ENCODE measurements at places on chromosomes 3 and 15. TPM values are rescaled to one million over a fixed set of nuclear protein-coding genes. Genes with fewer than 3 reads are reported as not detected.

GRCh38 chr3:188400494-188401243 is 246.7 kb downstream of the LPP start:
- no peaks in the 10 kb centered on the region for H3K36me3 ChIP-seq
- H3K4me1 ChIP-seq, result peaks cover 55% of the 10 kb centered on the region
- no peak overlapping the region for H3K4me3 ChIP-seq
- H3K27ac ChIP-seq, result no peak overlapping the region
- no peak for DNase-seq

DNA sequence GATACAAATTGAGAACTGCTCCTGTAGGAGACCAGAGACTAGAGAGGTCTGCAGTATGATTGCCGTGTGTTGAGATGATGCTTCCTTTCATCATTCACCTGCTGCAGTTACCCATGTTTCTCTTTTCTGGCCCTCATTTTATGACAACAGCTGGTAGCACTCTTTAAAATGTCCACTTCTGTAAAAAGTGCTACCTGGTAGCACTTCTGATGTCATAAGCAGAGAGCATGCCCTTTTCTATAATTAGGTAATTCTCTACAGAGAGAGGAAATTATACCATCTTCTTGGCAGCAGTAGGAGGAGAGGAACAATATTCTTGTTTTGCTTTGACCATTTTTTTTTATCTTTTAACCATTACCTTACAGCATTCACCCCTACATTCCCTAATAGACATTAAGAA is 123.8 kb downstream of the PPM1L start:
- H3K27ac ChIP-seq, result no peak overlapping the region
- peaks cover 39% of the 10 kb centered on the region for H3K4me1 ChIP-seq
- H3K27me3 ChIP-seq, result no peaks in the 10 kb centered on the region

GRCh38 chr3:192899540-192899982 is 18.1 kb downstream of the MB21D2 start:
- no peaks in the 10 kb centered on the region for H3K36me3 ChIP-seq
- no peak overlapping the region for H3K4me3 ChIP-seq
- no peak overlapping the region for H3K27ac ChIP-seq
- H3K4me1 ChIP-seq, result peaks cover 9% of the 10 kb centered on the region

GRCh38 chr15:89462198-89462912 is 34.0 kb downstream of the RHCG start:
- no peaks in the 10 kb centered on the region for H3K36me3 ChIP-seq
- H3K4me3 ChIP-seq, result no peak overlapping the region
- no peak overlapping the region for H3K27ac ChIP-seq
- no peaks in the 10 kb centered on the region for H3K4me1 ChIP-seq
- peaks cover 73% of the 10 kb centered on the region for H3K27me3 ChIP-seq

GRCh38 chr3:105529456-105529855 is 162.7 kb downstream of the ALCAM start:
- no peaks in the 10 kb centered on the region for H3K27me3 ChIP-seq
- no peak for DNase-seq
- H3K27ac ChIP-seq, result no peak overlapping the region
- no peaks in the 10 kb centered on the region for H3K36me3 ChIP-seq
- H3K4me1 ChIP-seq, result no peaks in the 10 kb centered on the region

DNA sequence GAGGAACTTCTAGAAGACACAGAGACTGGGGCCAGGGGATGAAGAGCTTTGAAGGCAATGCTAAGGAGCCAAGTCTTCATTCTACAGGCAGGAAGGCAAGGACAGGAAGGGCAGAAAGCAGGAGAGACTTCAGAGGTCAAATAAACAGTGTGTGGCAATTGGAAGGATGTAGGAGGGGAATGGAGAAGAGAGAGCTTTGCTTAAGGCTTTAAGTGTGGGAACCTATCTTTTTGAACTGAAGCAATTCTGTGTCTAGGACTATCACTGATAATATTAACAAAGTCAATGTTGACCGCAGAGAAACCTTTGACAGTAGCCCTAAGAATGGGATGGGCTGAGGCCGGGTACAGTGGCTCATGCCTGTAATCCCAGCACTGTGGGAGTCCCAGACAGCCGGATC is 325.0 kb downstream of the FOXP1 start:
- no peak for DNase-seq
- no peaks in the 10 kb centered on the region for H3K27me3 ChIP-seq
- peaks cover 16% of the 10 kb centered on the region for H3K4me1 ChIP-seq
- peak overlapping the region; percentile 36 for H3K27ac ChIP-seq

ALDH1A2 gene
- total RNA-seq, result 14.0 TPM

- H3K4me3 ChIP-seq, result no peak overlapping the region
- no peak for DNase-seq
- peaks cover 73% of the 10 kb centered on the region for H3K27me3 ChIP-seq
- H3K27ac ChIP-seq, result no peak overlapping the region
Observed at GRCh38 chr3:183114384-183115178, 15.3 kb upstream of the MCCC1 start.

DNA sequence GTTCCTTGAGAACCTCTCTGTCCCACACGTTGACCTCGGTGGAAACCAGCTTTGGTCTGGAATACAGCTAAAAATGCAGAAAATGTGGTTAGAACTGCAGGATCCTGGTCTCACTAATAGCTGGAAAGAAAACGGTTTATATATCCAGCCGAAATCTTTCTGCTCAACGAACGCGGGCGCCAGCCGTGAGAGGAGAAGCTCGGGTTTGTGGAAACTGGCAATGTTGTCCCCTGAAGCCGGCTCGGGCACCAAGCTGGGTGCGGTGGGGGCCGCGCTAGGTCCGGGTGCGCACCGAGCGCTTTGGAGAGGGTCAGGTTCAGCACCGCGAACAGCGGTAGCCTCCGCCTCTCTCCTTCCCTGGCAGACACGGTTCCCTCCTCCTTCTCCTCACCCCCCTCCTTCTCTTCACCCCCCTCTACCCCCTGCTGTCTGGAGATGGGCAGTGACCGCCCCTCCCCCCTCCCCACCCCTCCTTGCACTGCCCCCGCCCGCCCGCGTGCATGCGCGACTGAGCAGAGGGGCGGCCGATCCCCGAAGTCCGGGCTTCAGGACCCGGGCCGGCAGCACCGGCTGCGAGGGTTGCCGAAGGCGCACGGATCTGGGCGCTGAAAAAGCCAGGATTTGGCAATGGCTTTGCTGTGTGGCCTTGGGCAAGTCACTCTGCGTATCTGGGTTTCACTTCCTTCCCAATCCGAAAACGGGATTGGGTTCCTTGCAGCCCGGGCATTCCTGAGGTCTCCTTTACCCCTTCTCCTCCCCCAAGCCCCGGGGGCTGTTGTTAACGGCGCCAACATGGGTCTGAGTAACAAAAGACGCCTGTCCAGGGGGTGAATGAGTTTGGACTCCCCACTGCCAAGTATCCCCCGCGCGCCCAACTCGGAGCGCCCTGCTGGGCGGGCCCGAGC is at the start of gene SKOR1:
TSS of gene SKOR1 (plus strand) at position 534 of the 905 bp plus-strand sequence. CDS start at position 628, 94 bp downstream.
- DNase-seq, result no peak
- peak within 1 kb of the TSS; percentile 47 for H3K4me3 ChIP-seq
- peaks cover 100% of the 10 kb centered on the region for H3K27me3 ChIP-seq
- peaks cover 90% of the 10 kb centered on the region for H3K4me1 ChIP-seq
- H3K36me3 ChIP-seq, result no peaks in the 10 kb centered on the region
- no peak within 1 kb of the TSS for H3K27ac ChIP-seq

- H3K27me3 ChIP-seq, result no peaks in the 10 kb centered on the region
- H3K4me3 ChIP-seq, result no peak overlapping the region
- no peaks in the 10 kb centered on the region for H3K36me3 ChIP-seq
- H3K4me1 ChIP-seq, result peaks cover 9% of the 10 kb centered on the region
- DNase-seq, result no peak
Observed at GRCh38 chr3:102078854-102079808, 229.8 kb downstream of the NFKBIZ start.

- H3K4me1 ChIP-seq, result no peaks in the 10 kb centered on the region
- no peaks in the 10 kb centered on the region for H3K36me3 ChIP-seq
- H3K27ac ChIP-seq, result no peak overlapping the region
- H3K4me3 ChIP-seq, result no peak overlapping the region
Observed at GRCh38 chr3:28835751-28836150, 445.1 kb upstream of the RBMS3 start.

GRCh38 chr3:109532257-109533216 is 195.2 kb upstream of the DPPA4 start:
- no peaks in the 10 kb centered on the region for H3K36me3 ChIP-seq
- H3K4me3 ChIP-seq, result no peak overlapping the region
- no peaks in the 10 kb centered on the region for H3K27me3 ChIP-seq
- H3K4me1 ChIP-seq, result no peaks in the 10 kb centered on the region
- DNase-seq, result no peak

TMEM212 gene
- not detected for total RNA-seq

DNA sequence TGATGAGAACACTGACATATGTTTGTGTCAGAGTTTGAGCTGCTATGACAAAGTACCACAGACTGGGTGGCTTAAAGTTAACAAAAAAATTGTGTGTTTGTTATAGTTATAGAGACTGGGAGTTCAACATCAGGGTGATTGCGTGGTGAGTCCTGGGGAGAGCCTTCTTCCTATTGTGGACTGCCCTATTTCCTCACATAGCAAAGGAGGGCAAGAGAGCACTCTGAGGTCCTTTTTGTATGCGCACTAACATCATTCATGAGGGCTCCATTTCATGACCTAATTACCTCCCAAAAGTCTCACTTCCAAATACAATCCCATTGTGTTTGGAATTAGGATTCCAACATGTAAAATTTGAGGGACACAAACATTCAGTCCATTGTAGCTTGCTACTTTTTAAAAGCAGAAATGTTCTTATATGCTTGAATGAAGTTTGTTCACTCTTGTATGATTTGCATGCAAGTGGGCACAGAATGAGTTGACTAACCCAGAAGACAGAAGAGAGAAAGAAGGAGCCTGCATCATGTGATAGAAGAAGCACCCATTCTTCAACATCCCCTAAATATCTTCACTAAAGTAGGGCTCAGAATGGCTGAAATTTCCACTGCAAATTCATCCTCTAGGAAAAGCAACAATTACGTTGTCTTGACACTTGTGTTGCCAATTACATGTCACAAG is 18.9 kb upstream of the ALCAM start:
- H3K27ac ChIP-seq, result no peak overlapping the region
- no peaks in the 10 kb centered on the region for H3K36me3 ChIP-seq
- peaks cover 21% of the 10 kb centered on the region for H3K27me3 ChIP-seq
- DNase-seq, result no peak
- no peak overlapping the region for H3K4me3 ChIP-seq

DNA sequence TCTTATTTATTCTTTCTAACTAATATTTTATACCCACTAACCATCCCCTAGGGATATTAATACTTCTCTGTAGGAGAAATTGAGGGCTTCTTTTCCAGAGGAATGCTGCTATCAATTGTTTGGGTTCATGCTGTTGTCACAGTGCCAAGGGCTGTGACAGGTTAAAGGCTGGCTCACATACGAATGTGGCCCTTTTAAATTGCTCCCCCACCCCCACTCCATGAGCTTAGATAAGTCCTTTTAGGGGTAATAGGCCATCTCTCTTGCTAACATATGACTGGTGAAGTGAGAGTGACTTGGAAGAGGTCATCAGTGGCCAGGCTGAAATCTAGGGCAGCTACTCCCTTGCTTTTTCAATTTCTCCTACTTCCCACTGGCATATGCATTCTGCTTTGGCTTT is 121.9 kb upstream of the DPH6 start:
- peak overlapping the region; percentile 86 for H3K27ac ChIP-seq
- no peak overlapping the region for H3K4me3 ChIP-seq
- DNase-seq, result no peak
- H3K27me3 ChIP-seq, result no peaks in the 10 kb centered on the region

- H3K27ac ChIP-seq, result peak overlapping the region; percentile 87
- H3K4me1 ChIP-seq, result peaks cover 47% of the 10 kb centered on the region
- no peak for DNase-seq
- H3K27me3 ChIP-seq, result no peaks in the 10 kb centered on the region
- H3K36me3 ChIP-seq, result no peaks in the 10 kb centered on the region
Observed at GRCh38 chr3:187964760-187965159, 189.2 kb upstream of the LPP start.

GRCh38 chr3:155553780-155554179 is 191.1 kb downstream of the PLCH1 start:
- H3K27me3 ChIP-seq, result no peaks in the 10 kb centered on the region
- H3K27ac ChIP-seq, result no peak overlapping the region
- no peaks in the 10 kb centered on the region for H3K36me3 ChIP-seq
- H3K4me3 ChIP-seq, result no peak overlapping the region

STAC gene
- total RNA-seq, result 0.30 TPM

DNA sequence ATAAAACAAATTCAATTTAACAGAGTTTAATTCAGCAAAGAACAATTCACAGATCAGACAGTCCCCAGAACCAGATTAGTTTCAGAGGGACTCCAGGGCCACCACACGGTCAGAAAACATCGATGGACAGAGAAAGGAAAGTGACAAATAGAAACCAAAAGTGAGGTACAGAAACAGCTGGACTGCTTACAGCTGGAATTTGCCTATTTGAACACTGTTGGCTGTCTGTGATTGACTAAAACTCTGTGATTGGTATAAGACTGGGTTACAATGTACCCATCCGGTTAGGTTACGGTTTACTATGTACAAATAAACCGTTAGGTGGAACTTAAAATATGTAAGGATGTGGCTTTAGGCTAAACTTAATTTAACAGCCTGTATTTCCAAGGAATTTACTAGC is 30.3 kb downstream of the MOBP start:
- H3K27me3 ChIP-seq, result peaks cover 78% of the 10 kb centered on the region
- no peak for DNase-seq
- H3K4me1 ChIP-seq, result peaks cover 8% of the 10 kb centered on the region

GP5 gene
- not detected for total RNA-seq

DNA sequence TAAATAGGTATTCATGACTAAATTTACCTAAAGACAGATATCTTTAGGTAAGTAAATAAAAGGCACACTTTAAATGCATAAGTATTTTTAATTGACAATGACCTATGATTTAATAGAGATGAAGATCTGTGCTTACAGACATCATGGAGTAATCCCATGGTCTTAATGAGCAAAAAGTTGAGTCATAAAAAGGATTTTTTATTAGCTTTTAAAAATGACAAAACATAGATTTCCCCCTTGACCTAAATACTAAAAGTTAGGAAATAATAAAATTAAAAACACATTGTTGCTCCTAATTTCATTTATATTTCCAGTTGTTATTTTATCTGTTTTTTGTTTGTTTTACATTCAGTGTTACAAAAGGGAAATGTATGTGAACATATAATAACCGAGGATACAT is 1005.7 kb downstream of the ROBO1 start:
- H3K4me1 ChIP-seq, result no peaks in the 10 kb centered on the region
- no peak for DNase-seq
- H3K36me3 ChIP-seq, result no peaks in the 10 kb centered on the region
- H3K27ac ChIP-seq, result no peak overlapping the region
- no peak overlapping the region for H3K4me3 ChIP-seq
- no peaks in the 10 kb centered on the region for H3K27me3 ChIP-seq

ARRDC4 gene
- total RNA-seq, result 11.8 TPM

GRCh38 chr3:150183678-150184425 is 213.2 kb upstream of the PFN2 start:
- peak; percentile 62 for DNase-seq
- H3K27ac ChIP-seq, result peak overlapping the region; percentile 43
- no peaks in the 10 kb centered on the region for H3K27me3 ChIP-seq
- H3K36me3 ChIP-seq, result no peaks in the 10 kb centered on the region
- peak overlapping the region; percentile 60 for H3K4me3 ChIP-seq
- peaks cover 16% of the 10 kb centered on the region for H3K4me1 ChIP-seq

GPR62 gene
- 0.16 TPM for total RNA-seq

- H3K36me3 ChIP-seq, result no peaks in the 10 kb centered on the region
- H3K27me3 ChIP-seq, result peaks cover 50% of the 10 kb centered on the region
- H3K4me1 ChIP-seq, result no peaks in the 10 kb centered on the region
- DNase-seq, result no peak
Observed at GRCh38 chr3:44885618-44886017, 11.2 kb downstream of the TGM4 start.
